ENCODE measurements at places on chromosomes 5 and 9.

- DNase-seq, result no peak
These were observed 23.9 kb upstream of the CLPTM1L start for GRCh38 chr5:1368756-1369155.

- no peak for DNase-seq
These were observed 7.5 kb upstream of the PLCXD3 start for GRCh38 chr5:41517909-41518308.

GRCh38 chr5:124451721-124452383, 294.6 kb downstream of the ZNF608 start:
- no peak for DNase-seq

- no peak for DNase-seq
These were observed 5.8 kb downstream of the LMX1B start for GRCh38 chr9:126619361-126620135.

DNA sequence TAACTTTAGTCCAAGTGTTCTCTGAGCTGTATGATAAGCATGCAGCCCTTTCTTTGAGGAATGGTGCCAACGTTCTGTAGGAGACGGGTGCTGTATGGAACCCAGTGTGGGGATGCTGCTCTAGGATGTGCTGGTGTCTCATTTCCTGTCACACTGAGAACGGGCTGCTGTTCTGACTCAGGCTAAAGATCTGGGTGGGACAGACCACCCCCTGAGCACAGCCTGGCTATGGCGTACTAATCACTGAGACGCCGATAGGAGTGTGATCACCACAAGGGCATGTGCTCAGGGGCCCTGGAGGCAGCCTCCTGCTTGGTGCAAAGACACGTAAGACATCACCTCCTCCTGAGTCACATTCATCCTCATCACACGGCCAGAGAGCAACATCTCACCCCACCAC, 240.4 kb downstream of the IRX2 start:
- peak; percentile 74 for DNase-seq

DNA sequence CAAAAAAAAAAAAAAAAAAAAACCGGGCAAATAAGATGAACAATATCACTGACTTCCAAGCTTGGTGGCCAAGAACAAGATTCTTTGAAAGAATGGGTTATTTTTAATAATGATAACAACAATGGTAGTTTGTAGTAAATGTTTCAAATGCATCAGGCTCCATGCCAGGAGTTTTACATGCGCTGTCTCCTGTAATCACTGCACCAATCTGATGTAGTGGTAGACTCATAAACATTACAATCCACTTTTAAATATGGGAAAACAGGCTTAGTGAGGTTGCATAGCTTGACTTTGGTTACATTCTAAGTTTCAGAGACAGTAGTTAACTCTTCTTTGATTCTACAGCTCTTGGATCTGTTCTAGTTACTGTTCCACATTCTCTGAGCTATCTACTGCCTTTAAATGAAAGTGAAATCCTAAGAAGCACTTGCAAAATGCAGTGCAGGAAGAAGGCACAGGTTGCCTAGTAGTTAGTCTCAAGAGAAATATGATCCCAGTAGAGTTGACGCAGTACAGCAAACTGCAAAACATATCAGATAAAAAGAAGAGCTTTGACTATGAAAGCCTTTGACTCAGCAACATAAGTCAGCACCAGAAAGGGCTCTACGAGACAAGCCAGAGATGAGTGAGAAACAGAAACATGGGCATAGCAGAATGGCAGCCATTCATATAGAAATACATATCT, 62.1 kb downstream of the PDE4D start:
- no peak for DNase-seq

GRCh38 chr5:147267082-147267832, 32.4 kb downstream of the STK32A start:
- DNase-seq, result no peak

DNA sequence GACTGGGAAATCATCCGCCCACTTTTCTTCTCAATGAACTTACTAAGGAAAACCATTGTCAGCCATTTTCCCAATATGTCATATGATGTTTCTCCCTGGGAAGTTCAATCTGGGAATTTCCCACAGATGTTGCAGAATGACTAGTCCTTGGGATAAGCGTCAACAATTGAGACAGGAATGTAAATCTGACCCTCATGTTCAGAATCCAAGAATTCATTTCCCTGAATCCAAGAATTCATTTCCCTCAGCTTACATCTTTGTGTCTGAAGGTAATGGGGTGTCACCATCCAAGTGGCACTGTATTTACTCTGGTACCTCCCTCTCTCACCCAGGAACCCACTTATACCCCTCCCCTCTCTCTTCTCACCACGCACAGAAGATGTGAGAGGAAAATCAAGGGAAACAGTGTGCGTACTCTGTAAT, 7.4 kb downstream of the KLF9 start:
- DNase-seq, result peak; percentile 96

DNA sequence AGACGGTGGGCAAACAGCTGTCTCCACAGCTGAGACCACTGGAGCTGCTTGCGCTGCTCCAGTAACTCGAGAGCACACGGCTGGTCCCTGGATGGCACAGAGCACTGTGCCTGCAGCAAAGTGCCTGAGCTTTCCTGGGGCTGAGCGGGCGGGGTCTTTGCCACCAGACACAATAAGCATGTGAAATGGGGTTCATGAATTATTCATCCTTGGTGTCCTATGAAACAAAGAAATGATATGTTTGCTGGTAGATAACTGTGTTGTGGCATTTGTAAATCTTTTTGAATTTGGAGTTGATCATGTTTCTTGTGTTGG, 151.7 kb upstream of the MPDZ start:
- no peak for DNase-seq

DNA sequence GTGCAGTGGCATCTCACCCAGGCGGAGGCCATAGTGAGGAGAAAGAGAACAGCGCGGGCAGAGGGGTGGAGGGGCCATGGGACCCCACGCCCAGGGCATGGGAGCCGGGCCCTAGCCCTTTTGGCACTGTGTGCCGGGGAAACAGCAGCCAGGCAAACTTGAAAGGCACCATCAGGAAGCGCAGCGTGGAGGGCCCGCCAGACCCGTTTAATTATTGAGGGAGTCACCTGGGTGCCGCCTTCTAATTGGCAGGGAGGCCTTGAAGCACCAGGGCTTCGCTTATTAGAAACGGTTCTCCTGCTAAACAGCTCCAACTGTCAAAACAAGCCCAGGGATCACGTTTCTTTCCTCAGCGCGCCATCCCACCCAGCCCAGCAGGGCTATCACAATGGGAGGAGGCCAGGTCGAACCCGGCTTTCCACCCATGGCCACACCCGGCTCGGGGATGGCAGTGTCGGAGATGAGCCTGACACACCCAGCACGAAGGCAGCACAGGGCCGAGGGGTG, 104.6 kb upstream of the SARDH start:
- DNase-seq, result no peak

DNA sequence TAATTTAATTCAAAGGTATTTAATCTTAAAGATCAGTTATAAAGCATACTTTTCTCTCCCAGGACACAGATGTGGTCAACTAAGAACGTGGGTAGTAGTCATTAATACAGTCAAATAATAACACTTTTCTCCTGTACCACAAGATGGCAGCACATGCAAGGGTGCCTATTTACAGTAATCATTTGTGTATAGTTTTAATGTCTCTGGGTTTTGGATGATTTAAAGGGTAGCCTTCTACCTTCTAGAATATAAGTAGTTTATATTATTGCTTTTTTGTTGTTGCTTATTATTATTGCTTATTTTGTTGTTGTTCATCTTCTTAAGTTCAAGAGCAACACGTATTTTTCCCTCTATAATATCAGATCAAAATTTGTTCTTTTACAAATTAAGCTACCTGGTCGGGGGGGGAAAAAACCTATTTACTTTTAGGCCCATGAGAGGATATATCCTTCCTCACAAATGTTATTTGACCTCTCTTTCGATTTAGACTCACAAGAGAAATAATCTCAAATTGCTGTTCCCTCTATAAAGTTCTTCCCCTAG, 59.6 kb upstream of the SLC27A6 start:
- DNase-seq, result peak; percentile 62

DNA sequence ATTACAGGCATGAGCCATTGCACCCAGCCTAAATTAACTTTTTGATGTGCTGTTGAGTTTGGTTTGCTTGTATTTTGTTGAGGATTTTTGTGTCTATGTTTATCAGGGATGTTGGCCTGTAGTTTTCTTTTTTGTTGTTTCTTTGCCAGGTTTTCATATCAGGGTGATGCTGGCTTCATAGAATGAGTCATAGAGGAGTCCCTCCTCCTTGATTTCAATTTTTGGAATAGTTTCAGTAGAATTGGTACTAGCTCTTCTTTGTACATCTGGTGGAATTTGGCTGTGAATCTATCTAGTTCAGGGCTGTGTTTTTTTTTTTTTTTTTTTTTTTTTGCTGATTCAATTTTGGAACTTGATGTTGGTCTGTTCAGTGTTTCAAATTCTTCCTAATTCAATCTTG, 1164.3 kb upstream of the DMAC1 start:
- no peak for DNase-seq

GRCh38 chr5:168341178-168341577, 49.7 kb downstream of the WWC1 start:
- no peak for DNase-seq

- DNase-seq, result peak; percentile 61
These were observed 79.4 kb downstream of the ZNF366 start for GRCh38 chr5:72427488-72428437.

DNA sequence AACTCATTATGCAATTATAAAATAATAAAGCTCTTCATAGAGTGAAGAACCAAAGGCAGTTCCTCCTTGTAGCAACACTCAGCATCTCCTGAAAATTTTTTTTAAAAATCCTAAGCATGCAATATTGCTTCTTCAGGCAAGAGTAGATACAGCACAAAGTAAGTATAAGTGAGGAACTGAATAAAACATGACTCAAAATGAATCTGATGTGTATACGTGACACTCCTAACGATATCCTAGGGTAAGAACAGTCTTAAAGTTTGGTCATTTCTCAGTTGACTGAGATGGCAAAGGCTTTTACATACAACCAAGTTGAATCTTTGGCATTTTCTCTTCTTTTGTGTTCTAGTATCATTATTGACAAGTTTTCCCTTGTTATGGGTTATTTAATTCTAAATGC, 41.1 kb upstream of the AOPEP start:
- no peak for DNase-seq

DNA sequence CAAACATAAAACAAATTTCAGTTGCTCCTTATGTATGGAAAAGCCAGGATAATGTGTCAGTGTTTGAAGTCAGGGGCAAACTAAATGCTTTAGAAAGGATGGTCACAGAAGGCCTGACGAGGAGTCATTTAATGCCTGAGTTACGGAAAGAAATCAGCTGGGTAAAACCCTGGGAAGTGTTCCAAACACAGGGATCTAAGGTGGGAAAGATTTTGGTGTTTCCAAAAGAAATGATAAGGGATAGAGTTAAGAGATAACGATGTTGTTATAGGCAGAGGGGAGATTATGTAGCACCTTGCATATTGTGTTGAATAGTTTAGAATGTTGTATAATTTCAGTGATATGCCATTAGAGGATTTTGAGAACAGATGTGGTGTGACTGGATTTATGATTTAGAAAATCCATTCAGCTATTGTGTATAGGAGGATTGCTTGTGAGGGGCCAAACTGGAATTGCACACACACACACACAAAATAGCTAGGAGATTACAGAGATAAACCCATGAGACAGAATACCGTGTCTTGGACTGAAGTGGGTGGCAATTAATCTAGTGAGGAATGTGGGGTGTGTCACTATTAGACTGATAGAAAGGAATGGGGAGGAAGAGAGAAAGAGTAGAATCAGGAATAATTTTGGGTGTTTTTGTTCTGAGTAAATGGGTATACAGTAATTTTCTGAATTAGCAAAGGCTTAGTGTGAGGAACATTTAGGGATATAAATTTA, 274.2 kb upstream of the DAB2 start:
- DNase-seq, result peak; percentile 32

GRCh38 chr9:22158927-22159346, 149.8 kb upstream of the CDKN2B start:
- DNase-seq, result no peak

GRCh38 chr5:177440211-177440989, 6.2 kb upstream of the PRR7 start:
- DNase-seq, result no peak

GRCh38 chr9:88530051-88530450, 4.9 kb upstream of the NXNL2 start:
- DNase-seq, result peak; percentile 84
